Foreskin melanocyte (primary cell): ENCODE measurements at places on chromosomes 3 and 15.

DNA sequence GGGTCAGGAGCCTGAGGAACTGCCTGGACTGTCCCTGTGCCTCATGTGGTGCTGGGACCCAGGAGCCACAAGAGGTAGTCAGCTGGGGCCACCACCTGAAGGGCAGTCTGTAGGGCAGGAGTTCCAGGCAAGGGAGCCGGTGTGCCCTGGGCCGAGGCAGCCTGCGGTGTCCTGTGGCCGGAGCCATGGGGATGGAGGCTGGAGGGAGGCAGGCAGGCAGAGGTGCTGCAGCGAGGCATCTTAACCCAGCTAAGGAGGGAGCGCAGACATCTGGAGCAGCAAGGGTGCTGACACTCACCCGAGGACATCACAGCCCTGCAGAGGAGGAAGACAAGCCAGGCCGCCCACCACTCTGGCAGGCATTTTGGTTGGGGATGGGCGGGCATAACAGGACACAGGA lies 77.8 kb downstream of the DNAJB8 start:
- DNase-seq, result no peak

DNA sequence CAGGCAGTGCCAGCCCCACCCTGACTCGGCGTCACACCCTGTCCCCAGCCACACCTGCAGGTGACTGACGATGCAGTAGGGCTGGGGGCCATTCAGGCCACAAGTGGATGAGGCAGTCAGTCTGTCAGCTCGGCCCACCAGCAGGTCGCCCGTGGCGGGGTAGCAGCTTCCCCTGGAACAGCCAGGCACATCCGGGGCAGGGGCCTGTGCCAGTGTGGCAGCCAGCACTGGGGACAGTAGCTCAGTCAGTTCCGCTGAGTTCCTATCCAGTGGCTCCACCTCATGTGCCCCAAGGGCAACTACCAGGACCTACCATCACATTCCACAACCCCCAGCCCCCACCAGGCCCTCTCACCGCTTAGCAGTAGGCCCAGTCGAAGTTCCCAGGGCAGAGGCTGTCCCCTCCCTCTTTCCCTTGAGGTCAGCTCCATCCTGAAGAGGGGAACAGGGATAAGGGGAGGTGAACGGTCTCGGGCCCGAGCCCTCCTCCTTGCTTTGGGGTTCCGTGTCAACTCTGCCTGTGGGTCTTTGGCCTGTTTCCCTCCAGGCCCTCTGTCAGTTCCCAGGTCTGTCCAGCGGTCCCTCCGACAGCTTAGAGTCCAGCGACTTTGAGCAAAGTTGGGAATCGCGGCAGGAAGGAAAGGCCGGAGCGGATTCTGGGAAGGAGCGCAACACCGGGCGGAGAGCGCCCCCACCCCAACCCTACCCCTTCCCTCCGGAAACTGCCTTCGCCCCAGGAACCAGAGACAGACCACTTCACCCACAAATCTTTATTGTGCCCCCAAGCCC lies at the start of gene LAMB2:
Gene LAMB2 (minus strand): TSS at position 614 of the 789 bp plus-strand sequence. CDS start 183 bp downstream, at position 431.
- peak; percentile 79 for DNase-seq

DNA sequence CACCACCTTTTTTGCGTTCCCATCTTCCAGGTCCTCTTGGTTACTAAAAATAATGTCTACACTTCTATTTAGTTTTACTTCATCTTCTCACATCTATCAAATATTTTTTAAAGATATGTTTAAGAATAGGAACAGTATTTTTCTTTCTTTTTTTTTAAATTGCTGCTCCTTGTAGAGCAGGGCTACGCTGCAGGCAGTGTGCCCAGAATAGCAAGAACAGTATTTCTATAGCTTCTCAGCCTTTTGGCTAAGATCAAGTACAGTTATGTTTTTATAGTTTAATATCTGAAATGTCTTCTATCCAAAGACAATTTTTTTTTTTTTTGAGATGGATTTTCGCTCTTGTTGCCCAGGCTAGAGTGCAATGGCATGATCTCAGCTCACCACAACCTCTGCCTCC lies 73.0 kb downstream of the MYO9A start:
- no peak for DNase-seq

DNA sequence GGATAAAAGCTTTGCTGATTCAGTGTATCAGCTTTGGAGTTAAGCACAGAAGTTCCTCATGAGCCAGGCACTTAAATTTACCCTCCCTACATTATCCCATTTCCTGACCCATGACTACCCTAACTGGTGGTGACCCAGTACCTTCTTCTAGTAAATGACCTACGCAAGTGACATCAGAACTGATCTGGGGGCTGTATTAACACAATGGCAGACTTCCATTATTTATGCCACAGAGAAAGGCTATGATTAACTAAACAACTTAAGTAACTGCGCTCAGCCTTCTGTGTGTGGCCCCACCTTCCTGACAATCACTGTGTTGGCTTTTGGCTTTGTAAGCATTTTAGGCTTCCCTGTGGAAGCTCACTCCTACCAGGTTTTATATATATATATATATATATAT lies 1.9 kb downstream of the MB21D2 start:
- DNase-seq, result no peak

DNA sequence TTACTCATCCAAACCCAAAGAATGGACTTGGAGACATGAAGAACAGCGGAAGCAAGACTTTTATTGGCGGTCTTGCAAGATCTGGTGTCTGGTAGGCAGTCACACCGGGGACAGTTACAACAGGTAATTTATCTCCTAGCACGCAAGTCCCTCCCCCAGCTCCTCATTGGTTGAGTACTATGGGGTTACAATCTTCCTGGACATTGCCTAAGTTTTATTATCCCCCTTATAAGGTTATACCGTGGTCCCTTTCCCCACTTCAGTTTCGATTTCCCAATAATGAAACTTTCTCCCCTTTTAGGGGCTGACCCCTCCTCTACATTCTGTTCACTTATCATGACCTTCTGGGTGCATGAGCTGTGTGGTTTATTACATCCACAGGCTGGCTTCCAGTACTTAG lies 18.7 kb downstream of the ARL8B start:
- DNase-seq, result no peak

- DNase-seq, result no peak
Measured at GRCh38 chr15:29093696-29094343, 175.8 kb downstream of the NSMCE3 start.

- peak; percentile 67 for DNase-seq
Measured at GRCh38 chr3:8538913-8539312, 37.3 kb downstream of the LMCD1 start.

DNA sequence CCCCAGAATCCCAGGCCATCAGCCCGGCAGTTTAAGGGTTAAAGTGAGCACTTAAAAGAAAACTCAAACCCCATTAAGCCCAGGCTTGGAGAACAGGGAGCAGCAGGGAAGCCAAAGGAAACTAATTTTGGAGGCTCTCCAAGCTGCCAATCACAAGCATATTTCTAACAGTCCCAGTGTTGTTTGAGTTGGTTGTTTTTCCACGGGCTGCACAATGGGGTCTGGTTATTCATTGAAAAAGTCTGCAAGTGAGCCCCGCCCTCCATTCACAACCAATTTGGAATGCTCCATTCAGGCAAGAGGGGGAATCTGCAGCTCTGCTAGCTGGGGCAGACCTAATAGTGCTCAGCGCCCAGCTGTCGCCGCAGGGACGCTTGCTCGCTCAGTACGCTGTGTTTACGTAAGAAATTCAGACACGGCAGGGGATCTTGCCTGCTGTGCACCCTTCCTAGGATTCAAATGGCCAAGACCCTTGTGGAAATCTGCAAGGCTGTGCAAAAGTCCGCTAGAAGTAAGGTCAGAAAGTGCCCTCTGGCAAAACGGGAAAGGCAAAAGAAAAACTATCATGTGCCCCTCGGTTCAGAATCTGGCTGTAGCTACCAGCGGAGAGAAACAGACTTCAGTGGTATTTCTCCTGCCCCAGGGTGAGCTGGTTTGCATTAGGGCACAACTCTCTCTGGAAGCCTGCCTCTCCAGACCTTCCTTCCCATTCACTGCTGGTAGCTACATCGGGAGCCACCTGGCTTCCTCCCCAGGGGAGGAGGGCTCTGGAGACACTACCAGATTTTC lies 11.0 kb downstream of the ETV5 start:
- peak; percentile 100 for DNase-seq

- DNase-seq, result no peak
Measured at GRCh38 chr3:78845605-78846004, 922.2 kb downstream of the ROBO1 start.

DNA sequence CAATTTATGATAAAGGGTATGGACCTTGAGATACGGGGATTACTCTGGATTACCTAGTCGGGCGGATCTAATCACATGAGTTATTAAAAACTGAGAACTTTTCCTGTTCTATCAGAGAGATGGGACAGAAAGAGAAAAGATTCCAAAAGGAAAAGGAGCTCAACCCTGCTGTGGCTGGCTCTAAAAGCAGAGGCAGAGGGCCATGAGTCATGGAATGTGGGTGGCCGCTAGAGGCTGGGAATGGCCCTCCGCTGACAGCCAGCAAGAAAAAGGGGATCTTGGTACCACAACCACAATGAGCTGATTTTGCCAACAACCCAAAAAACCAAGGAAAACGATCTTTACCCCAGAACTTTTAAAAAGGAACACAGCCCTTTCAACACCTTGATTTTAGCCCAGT lies 210.0 kb downstream of the MAGI1 start:
- no peak for DNase-seq

DNA sequence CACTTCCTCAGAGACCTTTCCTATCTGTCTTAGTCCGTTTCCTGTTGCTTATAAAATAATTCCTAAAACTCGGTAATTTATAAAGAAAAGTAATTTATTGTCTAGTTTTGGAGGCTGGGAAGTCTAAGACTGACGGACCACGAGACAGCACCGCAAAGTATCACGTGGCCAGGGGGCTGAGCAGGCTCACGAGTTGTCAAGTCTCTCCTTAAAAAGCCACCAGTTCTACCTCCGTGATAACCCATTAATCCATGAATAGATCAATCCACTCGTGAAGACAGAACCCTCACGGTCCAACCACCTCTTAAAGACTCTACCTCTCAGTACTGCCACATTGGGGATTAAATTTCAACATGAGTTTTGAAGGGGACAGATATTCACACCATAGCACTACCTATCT lies 821 bp downstream of the LINS1 start:
- DNase-seq, result peak; percentile 57

GRCh38 chr15:37594417-37594816 lies 340.0 kb upstream of the TMCO5A start:
- no peak for DNase-seq

DNA sequence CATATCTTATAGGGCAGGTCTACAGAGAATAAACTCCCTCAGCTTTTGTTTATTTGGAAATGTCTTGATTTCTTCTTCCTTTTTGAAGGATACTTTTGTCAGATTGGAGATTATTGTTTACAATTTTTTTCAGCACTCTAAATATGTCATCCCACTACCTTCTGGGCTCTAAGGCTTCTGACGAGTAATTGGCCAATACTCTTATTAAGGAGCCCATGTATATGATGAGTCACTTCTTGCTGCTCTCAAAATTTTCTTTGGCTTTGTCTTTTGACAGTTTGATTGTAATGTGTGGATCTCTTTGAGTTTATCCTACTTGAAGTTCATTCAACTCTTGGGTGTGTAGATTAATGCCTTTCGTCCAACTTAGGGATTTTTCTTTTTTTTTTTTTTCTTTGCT lies 28.9 kb upstream of the CD200R1L start:
- no peak for DNase-seq

GRCh38 chr3:46438831-46439230 lies 25.9 kb downstream of the LTF start:
- no peak for DNase-seq

DNA sequence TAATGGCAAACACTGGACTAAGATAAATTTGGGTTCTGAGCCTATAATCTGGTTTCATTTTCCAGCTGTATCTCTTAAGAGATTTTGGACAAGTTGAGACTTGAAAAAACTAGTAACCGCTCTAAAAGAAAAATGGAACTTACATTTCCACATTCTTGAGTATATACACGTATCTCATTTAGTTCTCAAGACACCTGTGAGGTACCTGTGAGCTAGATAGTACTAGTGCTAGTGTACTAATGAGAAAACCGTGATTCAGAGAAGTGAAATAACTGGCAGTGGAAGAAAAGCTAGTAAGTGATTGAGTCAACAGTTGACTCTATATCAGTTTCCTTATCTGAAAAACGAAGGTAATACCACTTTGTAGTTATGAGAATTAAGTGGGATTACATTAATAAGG lies 62.2 kb upstream of the PAQR5 start:
- DNase-seq, result no peak

GRCh38 chr3:179867961-179868360 lies 168.8 kb downstream of the PEX5L start:
- no peak for DNase-seq

GRCh38 chr3:121883507-121883906 lies 10.7 kb upstream of the SLC15A2 start:
- DNase-seq, result no peak

- no peak for DNase-seq
Measured at GRCh38 chr15:39974656-39975230, 40.8 kb downstream of the EIF2AK4 start.

DNA sequence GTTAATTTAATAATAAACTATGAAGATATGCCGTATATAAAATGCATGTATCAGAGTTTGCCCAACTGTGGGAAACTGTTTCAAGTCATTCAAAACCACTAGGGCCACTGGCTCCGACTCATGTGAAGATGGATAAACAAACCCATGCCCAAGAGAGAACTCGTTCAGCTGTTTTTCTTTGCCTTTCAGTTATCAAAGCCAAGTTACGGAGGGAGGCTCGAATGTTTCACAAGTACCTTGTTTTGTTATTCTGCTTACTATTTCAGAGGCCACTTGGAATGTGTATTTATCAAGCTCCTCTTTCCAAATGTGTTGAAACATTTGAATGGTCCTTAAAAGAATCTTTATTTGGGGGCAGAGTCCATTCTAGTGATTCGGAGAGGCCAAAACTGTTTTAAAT lies 82.1 kb downstream of the DUT start:
- no peak for DNase-seq

GRCh38 chr3:39050029-39050428 lies 1.7 kb downstream of the SCN11A start:
- no peak for DNase-seq

- DNase-seq, result no peak
Measured at GRCh38 chr15:69658411-69658945, 205.9 kb downstream of the RPLP1 start.

DNA sequence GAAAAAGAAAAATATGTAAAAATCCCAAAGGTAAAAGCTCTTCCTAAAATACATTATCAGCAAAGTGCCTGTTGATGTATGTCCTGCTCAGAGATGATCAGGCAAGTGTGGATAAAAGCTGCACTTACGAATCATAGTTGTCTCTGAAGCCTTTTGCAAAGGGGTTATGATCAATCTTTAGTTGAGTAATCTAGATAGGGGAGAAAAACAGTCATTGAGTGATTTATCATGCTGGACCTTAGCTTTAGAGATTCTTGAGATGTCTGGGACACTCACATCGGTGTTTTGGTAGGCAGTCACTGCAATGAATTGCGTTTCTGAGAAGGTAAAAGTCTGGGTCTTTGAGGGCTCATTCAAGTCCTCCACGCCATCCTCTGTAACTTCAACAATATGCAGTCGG lies 3.7 kb downstream of the EOMES start:
- DNase-seq, result no peak
